ENCODE measurements at places on chromosomes 6 and 20.

DNA sequence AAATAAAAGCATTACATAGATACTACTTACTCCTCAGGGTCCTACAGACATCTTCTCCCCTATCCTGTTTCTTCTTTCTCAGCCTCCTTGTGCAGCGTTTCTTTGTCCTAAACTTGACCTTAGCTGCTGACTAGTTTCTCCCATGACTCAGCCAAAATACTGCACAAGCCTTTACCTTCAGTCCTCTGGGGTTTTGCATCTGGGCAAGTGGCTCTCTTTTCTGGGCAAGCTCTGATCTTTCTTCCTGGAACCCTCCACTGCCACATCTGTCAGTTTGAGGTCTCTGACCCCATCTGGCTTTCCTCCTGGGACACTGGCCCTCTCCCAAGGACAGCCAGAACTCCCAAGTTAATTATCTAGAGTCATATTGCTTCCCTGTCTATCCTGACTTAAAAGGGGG, 838.4 kb downstream of the DHX35 start:
- DNase-seq: no peak

DNA sequence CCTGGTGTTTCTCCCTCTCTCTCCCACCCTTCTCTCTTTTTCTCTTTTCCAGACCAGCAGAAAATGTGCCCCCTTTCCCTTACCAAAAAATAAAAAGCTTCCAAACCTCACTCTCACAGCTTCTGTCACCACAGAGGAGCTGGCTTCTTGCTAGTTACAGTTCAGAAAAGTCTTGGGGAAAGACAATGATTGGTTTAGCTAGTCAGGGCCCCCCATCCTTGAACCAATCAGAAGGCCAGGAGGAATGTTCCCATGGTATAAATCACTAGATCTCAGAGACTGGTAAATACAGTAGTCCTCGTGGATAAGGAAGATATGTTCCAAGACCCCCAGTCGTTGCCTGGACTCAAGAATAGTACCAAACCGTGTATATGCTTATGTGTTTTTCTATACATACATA, 231.1 kb upstream of the TAB2 start:
- DNase-seq: no peak

DNA sequence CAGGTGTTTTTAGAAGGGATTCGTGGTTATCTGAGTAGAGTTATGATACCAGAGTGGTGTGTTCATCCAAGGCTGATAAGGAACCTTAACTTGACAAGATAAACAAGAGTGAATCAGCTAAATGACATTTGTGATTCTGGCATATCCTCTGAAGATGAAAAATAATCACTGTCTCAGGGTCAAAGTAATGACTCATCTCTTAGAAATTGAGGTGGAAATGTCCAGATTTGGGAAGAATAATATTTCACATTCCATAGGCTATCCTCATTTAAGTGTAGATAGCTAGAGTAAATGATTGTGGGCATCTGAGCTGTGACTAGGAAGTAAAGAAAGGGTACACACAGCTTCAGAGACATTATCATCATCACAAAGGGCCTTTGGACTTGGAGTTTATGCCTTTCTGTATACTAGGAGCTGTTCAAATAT, 255.7 kb downstream of the GJA1 start:
- no peak for DNase-seq

- DNase-seq: no peak
Measured at GRCh38 chr6:26268659-26269402, 96.2 kb upstream of the BTN3A2 start.

- peak; percentile 14 for DNase-seq
Measured at GRCh38 chr6:132962936-132963868, 148.8 kb downstream of the RPS12 start.

- DNase-seq: no peak
Measured at GRCh38 chr20:8667306-8667705, 401.6 kb upstream of the PLCB4 start.

DNA sequence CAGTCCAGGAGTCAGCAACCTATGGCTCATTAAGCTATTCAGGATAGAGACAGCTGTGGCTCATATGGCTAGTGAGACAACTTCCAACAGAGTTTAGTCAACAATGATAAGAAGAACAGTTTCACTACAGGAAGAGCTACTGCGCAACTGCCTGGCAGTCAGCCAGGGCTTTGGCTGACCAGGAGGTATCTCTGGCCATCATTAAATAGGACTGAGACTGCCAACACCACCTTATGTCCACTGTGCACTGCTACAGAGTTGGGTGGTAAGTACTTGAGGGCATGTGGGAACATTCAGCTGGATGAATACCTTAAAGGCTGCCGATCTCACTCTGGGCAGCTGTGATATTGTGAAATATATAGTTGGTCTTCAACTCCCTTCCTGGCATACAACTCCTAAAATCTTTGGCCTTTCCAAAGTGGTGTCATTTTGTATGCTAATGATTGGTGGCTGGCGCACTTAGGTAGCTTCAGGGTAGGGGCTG, 52.2 kb upstream of the FAM83C start:
- DNase-seq: no peak

- no peak for DNase-seq
Measured at GRCh38 chr6:34484391-34484790, 18.5 kb downstream of the PACSIN1 start.

DNA sequence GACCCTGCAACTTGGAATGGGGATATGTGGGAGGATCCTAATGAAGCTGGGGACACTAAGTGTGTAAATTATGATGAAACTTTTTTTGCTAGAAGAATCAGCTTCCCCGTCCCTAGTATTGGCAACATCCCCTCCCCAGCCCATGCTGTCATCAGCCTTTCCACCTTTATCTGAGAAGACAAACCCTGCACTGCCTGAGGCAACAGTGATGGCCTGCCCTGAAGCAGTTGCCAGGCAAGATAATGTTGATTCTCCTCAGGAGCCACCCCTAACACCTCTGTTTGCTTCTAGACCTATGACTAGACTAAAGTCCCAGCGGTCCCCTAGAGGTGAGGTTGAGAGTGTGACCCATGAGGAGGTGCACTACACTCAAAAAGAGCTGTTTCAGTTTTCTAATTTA, 27.1 kb downstream of the MICA start:
- DNase-seq: no peak

DNA sequence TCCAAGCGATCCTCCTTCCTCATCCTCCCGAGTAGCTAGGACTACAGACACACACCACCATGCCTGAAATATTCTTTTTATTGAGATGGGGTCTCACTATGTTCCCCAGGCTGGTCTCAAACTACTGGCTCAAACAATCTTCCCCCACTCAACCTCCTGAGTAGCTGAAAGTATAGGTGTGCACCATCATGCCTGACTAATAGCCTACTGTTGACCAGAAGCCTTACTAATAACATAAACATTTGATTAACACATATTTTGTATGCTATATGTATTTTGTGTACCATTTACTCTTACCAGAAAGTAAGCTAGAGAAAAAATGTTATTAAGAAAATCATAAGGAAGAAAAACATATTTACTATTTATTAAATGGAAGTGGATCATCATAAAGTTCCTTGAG, 11.9 kb upstream of the WFDC10A start:
- no peak for DNase-seq

- no peak for DNase-seq
Measured at GRCh38 chr6:37516920-37517405, 17.3 kb upstream of the CCDC167 start.

DNA sequence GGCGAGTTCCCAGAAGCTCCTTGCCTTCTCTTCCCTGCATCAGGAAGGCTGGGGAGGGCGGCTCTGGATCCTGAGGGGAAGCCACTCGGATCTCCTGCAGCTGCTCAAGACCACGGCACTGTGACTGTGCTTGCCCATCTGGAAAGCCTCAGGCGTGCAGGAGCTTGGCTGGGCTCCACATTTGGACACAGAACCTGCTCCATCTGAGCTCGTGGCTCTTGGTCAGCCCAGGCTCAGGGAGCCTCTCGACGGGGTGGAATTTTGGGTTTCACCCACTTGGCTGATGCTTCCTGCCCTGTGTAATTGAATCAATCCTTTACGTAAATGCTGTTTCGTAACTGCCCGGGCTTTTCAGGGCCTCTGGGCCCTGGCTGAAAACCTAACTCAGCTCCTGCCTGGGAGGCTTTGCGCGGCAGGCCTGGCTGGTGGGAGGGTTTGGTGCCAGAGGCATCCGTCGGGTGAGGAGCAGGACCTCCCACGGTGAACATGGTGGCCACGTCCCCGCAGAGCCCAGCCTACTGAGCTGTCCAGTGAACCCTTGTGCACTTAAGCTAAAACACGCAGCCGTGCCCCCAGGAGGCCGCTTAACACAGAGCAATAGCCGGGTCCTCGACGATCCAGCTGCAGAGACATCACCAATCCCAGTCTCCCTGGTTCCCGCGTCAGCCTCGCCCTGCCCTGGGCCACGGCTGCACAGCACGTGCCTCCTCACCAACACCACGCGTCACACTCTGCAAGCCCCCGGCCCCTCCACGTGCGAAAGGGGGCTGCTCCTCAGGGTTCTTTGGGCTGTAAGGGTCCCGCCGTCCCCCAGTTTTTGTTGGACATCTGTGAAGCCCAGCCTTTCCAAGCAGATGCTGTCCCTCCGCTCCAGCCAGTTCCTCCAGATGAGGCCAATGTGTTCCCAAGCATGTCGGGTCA, 241.0 kb downstream of the DLL1 start:
- DNase-seq: no peak

DNA sequence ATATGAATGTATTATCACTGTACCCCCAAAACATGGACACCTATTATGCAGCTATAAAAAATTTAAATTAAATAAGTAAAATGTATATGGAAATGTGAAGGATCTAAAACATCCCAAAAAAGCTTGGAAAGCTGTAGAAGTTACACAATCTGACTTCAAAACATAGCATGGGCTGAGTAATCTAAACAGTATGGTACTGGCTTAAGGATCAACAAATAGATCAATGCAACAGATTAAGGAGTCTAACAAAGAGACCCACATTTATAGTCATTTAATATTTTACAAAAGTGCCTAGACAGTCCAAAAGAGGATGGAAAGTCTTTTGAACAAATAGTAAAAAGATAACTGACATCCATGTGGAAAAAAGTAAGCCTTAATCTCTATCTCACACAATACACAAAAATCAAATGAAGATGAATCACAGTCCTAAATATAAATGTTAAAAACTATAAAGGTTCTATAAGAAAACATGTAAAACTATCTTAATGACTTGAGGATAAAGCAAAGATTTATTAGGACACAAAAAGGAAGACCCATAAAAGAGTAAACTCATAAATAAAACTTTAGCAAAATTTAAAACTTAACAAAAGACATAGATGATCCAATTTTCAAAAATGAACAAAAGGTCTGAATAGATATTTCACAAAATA, 46.8 kb downstream of the RANBP9 start:
- no peak for DNase-seq

- no peak for DNase-seq
Measured at GRCh38 chr20:3251806-3252205, 12.8 kb upstream of the SLC4A11 start.

DNA sequence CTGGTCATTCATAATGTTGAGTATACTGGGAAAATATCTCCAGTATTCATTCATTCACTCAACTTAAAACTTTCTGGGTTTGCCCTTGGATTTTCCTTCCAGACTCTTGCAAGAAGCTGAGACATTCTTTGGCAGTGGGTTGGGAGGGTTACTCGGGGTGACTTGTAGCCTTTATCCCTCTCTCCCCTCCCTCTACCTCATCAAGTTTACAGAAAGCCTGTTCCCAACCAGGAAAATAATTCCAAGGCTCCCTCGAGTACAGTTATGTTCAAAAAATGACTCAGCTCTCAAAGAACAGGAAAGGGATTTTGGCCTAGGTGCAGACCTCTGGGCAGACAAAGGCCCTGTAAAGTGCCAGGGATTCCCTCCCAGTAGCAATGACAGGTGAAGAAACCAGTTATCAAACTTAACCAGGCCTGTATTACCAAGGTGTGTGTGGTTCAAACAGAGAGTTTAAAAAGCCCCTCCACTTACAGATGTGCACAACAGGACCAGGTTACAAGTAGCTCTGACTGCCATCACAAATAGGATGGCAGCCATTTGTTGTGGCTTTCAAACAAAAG, 22.2 kb downstream of the FKBP1A start:
- no peak for DNase-seq

- DNase-seq: no peak
Measured at GRCh38 chr6:89575562-89575960, 63.0 kb downstream of the LYRM2 start.

DNA sequence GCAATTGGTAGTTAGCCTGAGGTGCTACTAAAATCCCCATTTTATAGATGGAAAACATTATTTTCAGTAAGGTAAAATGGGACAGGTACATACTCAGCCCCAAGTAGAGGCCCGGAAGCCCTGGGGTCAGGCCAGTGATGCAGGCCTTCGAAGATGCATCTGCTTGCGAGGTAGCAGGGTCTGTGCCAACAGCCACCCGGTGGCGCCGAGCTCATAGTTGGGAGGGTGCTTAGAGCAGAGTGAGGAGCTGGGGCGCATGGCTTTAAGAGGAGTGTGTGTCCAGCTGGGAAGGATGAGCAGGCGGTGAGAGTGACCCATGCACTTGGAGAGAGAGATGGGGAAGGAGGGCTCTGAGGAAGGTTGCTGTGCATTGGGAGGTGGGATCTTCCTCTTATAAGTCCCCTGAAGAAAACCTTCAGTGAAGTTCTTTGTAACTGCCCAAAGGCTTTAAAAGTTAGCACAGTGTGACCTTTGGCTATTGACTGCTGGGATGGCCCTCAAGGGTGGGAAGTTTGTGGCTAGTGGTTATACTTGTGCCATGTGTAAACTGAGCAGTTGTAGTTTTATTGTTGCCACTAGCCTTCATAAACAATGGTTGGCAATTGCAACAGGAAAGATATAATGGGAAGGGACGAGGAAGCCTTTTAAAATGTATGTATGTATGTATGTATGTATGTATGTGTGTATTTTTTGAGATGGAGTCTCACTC, 71.1 kb downstream of the TOX2 start:
- no peak for DNase-seq

GRCh38 chr6:39225946-39226437, 3.3 kb downstream of the KCNK5 start:
- DNase-seq: no peak

- DNase-seq: no peak
Measured at GRCh38 chr20:50582591-50583234, 72.5 kb downstream of the PTPN1 start.

GRCh38 chr6:3287976-3288707, 29.4 kb downstream of the PSMG4 start:
- no peak for DNase-seq

- DNase-seq: no peak
Measured at GRCh38 chr20:50049442-50050026, 63.4 kb downstream of the UBE2V1 start.

DNA sequence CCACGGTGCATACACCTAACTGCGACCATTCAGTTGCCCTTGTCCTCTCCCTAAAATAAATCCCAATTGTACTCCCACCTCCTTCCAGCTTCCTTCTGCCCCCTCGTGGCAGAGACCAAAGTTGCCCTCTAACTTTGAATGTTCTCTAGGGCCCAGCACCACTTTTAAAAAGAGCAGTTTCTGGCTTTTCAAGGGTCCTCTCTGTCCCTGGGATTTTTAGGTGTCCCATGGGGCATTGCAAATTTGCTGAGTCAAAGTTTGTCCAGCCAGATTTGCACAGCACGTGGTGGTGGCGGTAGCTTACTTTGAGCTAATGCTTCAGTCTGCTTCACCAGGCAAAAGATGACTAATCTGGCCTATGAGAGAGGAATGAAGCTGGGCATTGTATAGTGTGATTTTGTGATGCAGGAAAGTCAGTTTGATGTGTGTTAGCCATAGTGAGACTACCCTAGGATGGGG, 100.2 kb downstream of the PERP start:
- no peak for DNase-seq

- DNase-seq: no peak
Measured at GRCh38 chr6:88586371-88587149, 376.9 kb downstream of the RNGTT start.

GRCh38 chr6:41723530-41724227, 11.7 kb downstream of the TFEB start:
- DNase-seq: no peak

- no peak for DNase-seq
Measured at GRCh38 chr6:31898383-31899011, 999 bp upstream of the EHMT2 start.
